ENCODE measurements at places on chromosomes 11 and 22.
A peak's percentile ranks its signal among the peaks of the same experiment; 100 is the strongest.

DNA sequence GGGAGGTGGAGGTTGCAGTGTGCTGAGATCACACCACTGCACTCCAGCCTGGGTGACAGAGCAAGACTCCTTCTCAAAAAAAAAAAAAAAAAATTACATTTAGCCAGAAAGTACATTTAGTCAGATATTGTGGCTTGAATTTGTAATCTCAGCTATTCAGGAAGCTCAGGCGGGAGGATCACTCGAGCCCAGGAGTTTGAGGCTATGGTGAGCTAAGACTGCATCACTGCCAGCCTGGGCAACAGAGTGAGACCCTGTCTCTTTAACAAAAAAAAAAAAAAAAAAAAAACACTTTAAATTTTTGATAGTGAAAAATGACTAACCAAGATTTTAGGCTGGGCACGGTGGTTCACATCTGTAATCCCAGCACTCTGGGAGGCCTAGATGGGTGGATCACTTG lies 27.3 kb downstream of the MRTFA start:
- no peak for DNase-seq

GRCh38 chr11:104078245-104078644 lies 41.8 kb downstream of the DDI1 start:
- no peak for DNase-seq

DNA sequence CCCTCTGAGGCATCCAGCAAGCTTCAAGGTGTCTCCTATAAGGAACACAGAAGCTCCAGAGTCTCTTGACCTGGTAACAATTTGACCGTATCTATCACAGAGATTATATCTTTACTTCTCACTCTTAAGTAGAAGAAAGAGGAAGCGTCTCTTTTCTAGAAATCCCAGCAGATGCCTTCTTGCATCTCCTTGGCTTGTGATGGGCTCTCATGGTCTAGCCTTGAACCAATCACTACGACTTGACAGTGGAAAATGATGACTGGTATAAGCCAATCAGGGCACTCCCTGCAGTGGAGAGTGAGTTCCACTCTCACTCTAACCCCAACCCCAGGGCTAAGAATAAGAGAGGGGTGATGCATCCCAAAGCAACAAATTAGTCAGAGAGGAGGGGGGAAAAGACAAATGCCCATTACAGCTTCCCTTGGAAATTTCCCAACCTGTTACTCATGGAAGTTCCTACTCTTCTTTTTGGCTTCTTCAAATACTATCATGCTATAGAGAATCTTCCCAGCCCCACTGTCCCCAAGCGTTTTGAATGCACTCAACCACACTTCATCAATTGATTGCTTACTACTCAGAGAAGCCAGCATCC lies 293.5 kb downstream of the MN1 start:
- DNase-seq = no peak

DNA sequence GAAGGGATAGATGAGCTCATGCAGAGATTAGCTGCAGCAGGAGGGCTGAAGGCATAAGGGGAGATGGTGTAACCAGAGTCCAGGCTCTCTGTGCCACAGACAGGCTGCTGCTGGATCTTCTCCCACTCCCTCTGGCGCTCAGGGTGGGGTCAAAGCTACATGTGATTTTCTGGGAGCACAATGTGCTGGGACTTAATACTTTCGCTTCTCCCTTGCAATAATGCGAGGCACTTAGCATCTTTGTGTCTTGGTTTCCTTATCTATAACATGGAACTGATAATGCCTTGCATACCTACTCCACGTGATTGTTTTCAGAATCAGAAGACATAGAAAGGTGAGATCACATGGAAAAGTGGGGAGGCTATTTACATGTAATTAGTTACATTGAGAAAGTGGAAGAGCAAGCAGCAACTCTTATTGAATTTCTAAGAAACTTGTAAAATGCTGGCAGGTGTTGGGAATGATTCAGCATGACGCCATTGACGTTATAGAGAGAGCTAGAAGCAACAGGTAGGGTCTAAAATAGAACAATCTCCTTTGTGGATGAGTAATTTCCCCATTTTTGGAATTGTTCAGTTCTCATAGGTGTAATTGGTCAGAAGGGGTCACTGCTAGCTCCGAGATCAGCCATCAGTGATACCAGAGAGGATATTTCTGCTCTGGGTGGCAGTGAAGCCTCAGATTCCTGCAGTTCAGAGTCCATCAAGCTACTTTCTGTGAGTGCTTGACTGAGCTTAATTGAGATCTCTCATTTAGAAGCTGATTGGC lies 8.2 kb upstream of the OR9I1 start:
- no peak for DNase-seq

- no peak for DNase-seq
These were observed 33.9 kb downstream of the PIWIL3 start for GRCh38 chr22:24740626-24741025.

- no peak for DNase-seq
These were observed 840.3 kb downstream of the OPCML start for GRCh38 chr11:132691848-132692550.

- no peak for DNase-seq
These were observed at the start of gene RAB38 for GRCh38 chr11:88174709-88175568. Gene RAB38, minus strand, starts transcription at chr11:88175443. Its CDS starts 59 bp downstream, at chr11:88175384.

DNA sequence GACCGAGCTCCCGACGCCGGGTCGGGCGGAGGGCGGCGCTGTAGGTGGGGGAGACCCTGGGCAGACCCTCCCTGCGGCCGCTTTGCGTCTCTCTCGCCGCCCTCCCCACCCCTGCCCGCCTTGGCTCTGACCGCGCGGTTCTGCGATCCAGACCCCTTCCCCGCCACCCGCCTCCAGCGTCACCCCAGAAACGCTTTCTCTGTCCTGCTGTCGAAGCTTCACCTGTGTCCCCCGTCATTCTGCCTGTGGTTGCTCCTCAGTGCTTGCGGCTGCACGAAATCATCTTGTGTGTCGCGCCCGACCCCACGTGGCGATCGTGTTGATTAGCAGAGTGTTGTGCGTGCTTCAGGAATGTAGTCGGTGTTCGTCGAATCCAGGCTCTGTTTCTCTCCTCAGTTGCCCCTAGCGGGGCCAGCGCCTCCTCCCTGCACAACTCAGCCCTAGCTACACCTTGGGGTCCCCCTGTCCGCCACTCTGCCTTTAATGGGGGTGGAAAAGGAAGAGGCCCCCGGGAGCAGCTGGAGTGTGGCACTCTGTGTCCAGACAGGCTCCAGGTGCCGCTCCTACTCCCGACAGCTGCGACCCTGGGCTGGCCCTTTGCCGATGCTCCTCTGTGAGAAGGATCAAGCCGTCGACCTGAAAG lies 851 bp downstream of the PTDSS2 start:
- peak; percentile 37 for DNase-seq

DNA sequence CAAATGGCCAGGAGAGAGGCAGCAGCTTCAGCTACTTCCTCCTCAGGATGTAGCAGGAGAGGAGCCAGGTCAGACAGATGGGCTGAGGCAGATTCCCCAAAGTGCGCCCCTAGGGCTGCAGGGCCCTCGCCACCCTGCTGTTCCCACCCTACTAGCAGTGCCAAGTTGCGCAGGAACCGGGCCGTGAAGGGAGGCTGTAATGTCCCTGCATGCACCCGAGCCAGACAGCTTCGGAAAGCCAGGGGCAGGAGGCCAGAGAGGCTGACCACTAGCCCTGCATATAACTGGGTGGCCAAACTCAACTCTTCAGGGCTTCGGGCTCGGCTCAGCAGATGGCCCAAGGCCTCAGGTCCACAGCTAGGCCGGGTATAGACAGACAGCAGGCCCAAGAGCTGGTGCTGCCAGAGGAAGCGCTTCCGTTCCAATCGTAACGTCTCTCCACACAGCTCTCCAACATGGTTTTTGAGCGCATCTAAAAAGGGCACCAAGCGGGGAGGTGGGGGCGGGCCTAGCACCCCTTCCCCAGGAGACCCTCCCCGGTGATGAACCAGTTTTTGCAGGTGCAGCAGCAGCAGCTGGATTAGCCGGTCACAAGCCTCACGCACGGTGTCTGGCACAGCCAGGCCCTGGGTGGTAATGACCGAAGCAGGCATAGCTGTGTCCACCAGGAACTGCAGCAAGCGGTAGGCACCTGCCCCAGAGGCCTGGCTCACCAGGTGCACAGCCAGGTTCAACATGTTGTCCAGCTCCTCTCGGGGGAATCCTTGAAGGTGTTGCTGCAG lies 2.0 kb upstream of the GANAB start:
- no peak for DNase-seq

GRCh38 chr11:119536801-119537200 lies 113.8 kb upstream of the THY1 start:
- DNase-seq = no peak

- DNase-seq = no peak
These were observed 35.5 kb downstream of the SLC22A9 start for GRCh38 chr11:63405114-63405513.

DNA sequence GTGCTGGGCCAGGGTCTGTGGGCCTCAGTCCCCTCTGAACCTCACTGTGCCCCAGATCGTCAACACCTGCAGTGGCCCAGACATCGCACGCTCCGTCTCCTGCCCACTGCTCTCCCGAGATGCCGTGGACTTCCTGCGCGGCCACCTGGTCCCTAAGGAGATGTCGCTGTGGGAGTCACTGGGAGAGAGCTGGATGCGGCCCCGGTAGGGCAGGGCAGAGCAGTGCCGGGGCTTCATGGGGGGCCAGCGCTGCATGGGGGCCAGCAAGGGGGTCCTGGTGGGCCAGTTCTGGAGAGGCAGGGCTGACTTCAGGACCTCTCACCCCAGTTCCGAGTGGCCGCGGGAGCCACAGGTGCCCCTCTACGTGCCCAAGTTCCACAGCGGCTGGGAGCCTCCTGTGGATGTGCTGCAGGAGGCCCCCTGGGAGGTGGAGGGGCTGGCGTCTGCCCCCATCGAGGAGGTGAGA lies 16.3 kb downstream of the EPS8L2 start:
- no peak for DNase-seq

DNA sequence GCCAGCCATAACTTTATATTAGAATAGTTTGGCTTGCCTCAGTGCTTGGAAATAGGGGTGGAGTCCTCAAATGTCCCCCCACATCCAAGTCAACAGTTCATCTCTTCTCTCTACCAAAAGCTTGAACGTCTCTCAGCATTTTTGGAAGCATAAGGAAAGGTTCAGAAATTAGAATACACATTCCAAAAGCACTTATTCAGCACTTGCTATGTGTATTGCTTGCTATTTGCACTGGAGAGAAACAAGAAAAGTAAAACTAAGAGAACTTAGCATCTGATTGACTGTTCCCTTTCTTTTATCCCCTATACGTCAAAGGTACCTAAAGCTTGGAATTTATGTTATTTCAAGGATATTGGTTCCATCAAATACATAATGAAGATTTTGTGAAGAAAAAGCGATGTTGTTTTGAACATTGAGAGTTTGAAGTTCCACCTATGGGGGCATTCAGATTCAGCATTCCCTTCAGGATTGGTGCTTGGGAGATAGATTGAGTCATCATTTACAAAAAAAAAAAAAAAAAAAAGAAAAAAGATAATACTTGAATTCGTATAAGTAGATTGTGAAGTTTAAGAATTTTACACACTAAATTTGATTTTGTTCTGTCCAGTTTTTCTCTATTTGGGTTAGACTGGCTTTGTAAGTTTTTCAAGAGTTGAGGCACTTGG lies 1.3 kb downstream of the TBRG1 start:
- no peak for DNase-seq

DNA sequence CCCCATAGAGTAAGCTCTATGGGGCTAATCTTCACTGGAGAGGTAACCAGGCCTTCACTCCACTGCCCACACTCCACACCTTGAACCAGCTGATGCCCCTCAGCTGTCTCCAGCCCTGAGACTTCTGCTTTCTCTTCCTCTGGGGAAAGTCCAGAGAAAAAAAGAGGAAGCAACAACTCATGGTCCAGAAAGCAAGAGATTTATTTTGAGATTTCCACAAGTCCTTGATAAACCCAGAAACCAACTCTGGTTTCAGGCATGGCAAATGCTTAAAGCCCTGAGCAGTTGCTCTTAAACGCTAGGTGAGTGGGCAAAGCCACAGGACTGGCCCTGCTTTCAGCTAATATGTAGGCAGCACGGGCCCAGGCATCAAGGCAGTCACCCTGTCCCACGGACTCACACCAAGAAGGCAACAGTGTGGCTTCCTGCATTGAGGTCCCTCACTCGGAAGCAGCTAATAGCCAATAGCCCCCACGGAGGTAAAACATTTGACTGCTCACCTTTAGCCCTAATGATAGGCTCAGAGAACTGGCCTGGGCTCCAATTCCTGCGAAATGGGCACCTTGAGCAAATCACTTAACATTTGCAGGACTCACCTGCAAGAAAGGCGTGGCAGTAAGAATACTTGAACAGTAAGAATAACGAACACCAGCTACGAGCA lies 4.3 kb downstream of the CYB561A3 start:
- no peak for DNase-seq

DNA sequence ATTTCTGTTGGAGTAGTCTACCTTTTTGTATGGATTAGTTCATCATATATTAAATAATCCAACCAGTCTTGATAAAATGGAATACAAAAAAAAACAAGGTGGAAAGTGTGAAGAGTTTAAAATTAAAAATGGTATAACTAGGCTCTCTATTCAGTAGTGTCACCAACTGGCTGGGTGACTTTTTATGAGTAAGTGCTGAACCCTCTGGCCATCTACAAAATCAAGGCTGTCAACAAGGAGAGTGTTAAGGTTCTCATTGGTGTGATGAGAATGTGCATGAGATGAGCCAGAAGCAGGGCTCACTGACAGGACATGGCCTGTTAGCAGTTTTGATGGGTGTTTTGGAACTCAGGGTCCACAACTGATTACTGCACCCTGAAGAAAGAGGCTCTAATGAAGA lies 343.2 kb downstream of the AASDHPPT start:
- DNase-seq = no peak

DNA sequence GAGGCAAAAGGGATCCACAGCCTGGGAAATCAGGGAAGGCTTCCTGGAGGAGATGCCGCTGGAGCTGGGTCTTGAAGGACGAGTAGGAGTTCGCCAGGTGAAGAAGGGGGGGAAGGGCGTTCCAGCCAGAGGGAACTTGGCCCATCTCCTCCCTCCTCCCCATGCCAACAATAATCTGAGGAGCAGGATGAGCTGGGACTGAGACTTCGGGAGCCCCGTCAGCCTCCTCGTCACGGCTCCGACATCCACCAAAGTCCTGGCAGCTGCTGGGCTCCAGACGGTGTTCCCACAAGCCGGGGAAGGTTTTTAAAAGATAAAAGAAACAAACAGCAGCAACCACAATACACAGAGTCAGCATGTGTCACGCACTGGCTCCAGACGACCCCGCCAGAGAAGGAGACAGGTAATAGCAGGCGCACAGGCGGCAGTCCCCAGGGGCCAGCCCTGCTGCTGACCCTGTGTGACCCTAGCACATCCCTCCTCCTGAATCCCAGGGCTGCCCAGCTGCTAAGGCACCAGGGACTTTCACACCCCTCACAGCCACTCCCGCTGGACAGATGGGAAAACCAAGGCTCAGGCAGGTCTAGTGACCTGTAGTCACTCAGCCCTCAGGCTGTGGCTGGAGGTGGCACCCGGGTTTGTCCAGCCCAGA lies 37.3 kb downstream of the NUP50 start:
- no peak for DNase-seq

All from DMS153 (cell line).